ENCODE measurements at places on chromosomes 7 and 10.

DNA sequence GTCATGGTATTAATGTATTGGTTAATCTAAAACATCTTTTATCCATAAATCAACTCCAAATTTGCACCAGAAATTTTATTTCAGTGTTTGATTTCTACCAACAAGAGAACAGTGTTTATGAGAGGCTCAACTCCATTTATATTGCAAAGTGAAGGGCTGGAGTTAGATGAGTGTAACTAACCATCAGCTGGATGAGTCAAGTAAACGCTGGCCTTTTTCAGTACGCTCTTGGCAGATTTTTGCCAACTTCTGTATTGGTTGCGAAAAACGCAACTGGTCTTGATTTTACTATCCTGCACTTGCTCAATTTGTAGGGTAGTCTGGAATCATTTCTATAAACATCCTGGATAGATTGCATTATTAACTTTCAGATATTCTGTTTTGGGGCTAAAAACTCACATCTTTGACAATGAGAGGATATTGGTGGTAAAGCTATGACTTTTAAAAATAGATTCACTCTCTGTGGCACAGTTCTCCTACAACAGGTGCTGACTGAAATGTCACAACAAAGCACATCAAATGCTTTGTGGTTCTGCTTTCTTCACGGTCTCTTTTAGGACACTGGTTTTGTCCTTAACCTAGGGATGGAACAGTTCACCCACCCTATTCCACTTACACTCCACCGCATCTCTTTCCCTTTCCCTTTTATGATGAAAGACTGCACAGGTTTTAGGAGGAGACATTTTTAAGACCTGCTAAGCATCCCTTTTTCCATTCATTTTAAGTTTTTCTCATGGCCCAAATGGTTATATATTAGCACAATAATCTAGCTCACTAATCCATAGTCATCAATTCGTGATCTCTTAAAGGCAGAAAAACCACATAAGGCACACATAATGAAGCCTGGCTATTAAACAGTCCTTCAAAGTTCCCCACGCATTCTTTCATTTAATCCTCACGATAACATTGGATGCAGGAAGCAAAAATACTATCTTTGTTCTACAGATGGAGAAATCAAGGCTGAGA is 12.8 kb downstream of the CACNA2D1 start:
- no peaks in the 10 kb centered on the region for H3K4me1 ChIP-seq
- no peaks in the 10 kb centered on the region for H3K27me3 ChIP-seq
- no peak overlapping the region for H3K27ac ChIP-seq
- no peak for DNase-seq
- H3K36me3 ChIP-seq, result no peaks in the 10 kb centered on the region
- no peak overlapping the region for H3K4me3 ChIP-seq

- H3K36me3 ChIP-seq, result no peaks in the 10 kb centered on the region
- DNase-seq, result no peak
- H3K4me1 ChIP-seq, result peaks cover 19% of the 10 kb centered on the region
- H3K27ac ChIP-seq, result peak overlapping the region; percentile 47
- no peaks in the 10 kb centered on the region for H3K27me3 ChIP-seq
Observed at GRCh38 chr7:138934367-138934766, 46.8 kb downstream of the KIAA1549 start.

GRCh38 chr7:47786557-47787248 is 161.6 kb downstream of the PKD1L1 start:
- no peaks in the 10 kb centered on the region for H3K36me3 ChIP-seq
- H3K4me3 ChIP-seq, result no peak overlapping the region
- H3K4me1 ChIP-seq, result peaks cover 10% of the 10 kb centered on the region
- no peak for DNase-seq

- H3K4me1 ChIP-seq, result no peaks in the 10 kb centered on the region
- no peak overlapping the region for H3K4me3 ChIP-seq
Observed at GRCh38 chr7:11607686-11608085, 224.3 kb downstream of the THSD7A start.

- no peaks in the 10 kb centered on the region for H3K27me3 ChIP-seq
- H3K36me3 ChIP-seq, result no peaks in the 10 kb centered on the region
- H3K4me1 ChIP-seq, result no peaks in the 10 kb centered on the region
- no peak for DNase-seq
- no peak overlapping the region for H3K27ac ChIP-seq
Observed at GRCh38 chr7:112058686-112059085, 147.5 kb downstream of the DOCK4 start.

DNA sequence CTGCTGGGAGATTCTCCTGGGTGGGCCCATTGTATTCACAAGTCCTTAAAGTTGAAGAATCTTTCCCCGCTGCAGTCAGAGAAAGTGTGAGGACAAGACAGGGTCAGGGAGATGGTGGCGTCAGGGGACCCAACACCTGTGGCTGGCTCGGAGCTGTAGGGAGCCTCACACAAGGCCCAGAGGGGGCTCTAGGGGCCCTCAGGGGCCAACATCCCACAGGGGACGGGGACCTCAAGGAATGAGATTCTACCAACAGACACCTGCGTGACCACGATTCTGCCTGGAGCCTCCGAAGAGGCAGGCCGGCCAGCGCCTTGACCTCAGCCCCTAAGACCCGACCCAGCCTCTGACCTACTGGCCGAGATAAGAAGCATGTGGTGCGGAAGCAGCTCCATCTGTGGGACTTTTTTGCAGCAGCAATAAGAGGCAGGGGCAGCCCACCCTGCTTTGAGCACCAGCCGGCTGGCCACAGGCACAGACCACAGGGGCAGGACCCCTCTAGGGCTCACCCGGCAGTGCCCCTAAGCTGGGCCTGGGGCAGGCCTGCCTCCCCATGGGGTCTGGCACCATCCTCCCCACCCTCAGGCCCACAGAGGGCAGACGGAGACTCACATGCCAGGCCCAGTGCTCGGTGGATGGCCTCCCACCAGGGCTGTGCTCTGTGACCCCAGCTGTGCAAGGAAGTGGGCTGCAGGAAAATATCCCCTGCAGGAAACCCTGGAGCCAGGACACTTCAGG is 13.2 kb downstream of the RASGEF1A start:
- no peak for DNase-seq
- no peak overlapping the region for H3K27ac ChIP-seq
- peaks cover 13% of the 10 kb centered on the region for H3K4me1 ChIP-seq
- no peak overlapping the region for H3K4me3 ChIP-seq
- H3K36me3 ChIP-seq, result peaks cover 1% of the 10 kb centered on the region

GRCh38 chr10:130160775-130161174 is 24.6 kb downstream of the GLRX3 start:
- peaks cover 2% of the 10 kb centered on the region for H3K36me3 ChIP-seq
- H3K27ac ChIP-seq, result no peak overlapping the region
- no peak overlapping the region for H3K4me3 ChIP-seq
- no peaks in the 10 kb centered on the region for H3K4me1 ChIP-seq
- no peaks in the 10 kb centered on the region for H3K27me3 ChIP-seq

DNA sequence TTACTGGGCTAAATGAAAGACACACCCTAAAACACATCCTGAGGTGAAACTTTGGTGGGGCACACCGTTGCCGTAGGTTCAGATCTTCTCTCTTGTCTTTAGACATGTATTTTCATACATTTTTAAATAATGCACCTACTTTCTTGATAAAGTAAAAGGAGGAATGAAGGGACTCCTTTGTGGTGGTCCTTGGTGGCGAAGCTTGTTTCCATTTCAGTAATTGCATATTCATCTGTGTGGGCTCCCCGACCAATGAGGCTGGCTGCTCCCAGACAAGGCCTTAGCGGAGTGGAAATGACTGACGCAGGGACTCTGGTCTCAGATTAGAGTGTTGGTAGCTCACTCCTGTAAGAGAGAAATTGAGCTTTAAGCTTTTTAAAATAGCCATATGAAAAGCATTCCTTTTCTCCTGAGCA is 815 bp downstream of the CCSER2 start:
- H3K27me3 ChIP-seq, result no peaks in the 10 kb centered on the region
- peak; percentile 67 for DNase-seq
- no peaks in the 10 kb centered on the region for H3K36me3 ChIP-seq
- peaks cover 8% of the 10 kb centered on the region for H3K4me1 ChIP-seq

DNA sequence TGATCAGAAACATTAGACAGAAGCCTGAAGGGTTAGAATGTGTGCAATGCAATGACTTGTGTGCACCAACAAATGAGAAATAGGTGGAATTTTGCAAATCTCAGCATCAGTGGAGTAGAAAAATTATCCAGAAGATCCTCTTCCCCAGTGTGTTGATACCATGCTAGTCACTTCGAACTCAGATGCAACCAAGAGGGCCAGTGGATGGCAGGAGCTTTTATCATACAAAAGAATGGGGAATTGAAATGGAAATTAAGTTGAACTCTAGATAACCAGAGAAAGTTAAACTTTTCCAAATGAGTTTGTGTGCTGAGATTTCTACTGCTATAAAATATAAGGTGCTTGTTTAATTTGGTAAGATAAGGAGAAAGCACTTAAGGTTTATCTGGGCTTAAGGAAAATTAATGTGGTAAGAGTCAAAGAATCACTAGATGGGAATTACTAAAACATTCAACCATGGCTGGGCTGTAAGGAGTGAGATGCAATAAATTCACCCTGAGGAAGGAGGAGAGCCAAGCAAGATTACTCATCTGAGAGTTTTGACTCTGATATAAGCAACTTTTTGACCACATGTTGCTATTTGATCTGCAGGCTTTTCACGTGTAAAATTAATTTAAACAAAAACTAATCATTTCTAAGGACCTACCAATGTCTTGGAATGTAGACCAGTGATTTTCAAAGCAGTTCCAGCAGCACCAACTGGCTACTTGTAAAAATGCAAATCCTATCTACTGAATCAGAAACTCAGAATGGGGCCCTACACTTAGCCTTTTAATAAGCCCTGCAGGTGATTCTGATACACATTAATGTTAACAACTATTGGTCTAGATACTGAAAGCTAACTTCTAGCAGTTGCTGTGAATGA is 113.2 kb downstream of the CDC14C start:
- H3K4me3 ChIP-seq, result no peak overlapping the region
- no peak overlapping the region for H3K27ac ChIP-seq
- DNase-seq, result no peak
- no peaks in the 10 kb centered on the region for H3K4me1 ChIP-seq

DNA sequence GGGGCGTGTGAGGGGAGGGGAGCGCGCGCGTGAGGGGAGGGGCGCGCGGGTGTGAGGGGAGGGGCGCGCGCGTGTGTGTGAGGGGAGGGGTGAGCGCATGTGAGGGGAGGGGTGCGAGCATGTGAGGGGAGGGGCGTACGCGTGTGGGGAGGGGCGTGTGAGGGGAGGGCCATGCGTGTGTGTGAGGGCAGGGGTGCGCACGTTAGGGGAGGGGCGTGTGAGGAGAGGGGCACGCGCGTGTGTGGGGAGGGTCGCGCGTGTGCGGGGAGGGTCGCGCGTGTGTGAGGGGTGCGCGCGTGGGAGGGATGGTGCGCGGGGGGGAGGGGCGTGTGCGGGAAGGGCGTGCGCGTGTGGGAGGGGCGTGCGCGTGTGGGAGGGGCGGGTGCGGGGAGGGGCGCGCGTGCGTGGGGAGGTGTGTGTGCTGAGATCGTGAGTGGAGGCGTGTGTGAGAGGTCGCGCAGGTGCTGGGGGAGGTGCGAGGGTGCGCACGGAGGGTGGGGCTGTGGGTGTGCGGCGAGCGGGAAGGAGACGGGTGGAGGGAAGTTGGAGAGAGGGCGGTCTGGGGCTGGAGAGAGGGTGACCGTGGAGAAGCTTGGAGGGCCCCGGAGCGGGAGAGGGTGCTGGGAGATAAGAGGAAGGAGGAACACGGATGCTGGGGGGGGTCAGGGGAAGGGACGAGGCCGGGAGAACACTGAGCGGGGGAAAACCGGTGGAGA is 19.7 kb downstream of the MXI1 start:
- DNase-seq, result peak; percentile 38
- peak overlapping the region; percentile 83 for H3K4me3 ChIP-seq
- peaks cover 4% of the 10 kb centered on the region for H3K36me3 ChIP-seq
- peak overlapping the region; percentile 96 for H3K27ac ChIP-seq
- peaks cover 18% of the 10 kb centered on the region for H3K4me1 ChIP-seq
- no peaks in the 10 kb centered on the region for H3K27me3 ChIP-seq

GRCh38 chr7:40733114-40733513 is 598.3 kb downstream of the SUGCT start:
- no peak for DNase-seq
- no peaks in the 10 kb centered on the region for H3K27me3 ChIP-seq

GRCh38 chr10:100600218-100600617 is 64.5 kb downstream of the HIF1AN start:
- H3K27me3 ChIP-seq, result no peaks in the 10 kb centered on the region
- H3K36me3 ChIP-seq, result no peaks in the 10 kb centered on the region
- H3K4me1 ChIP-seq, result no peaks in the 10 kb centered on the region
- no peak overlapping the region for H3K4me3 ChIP-seq
- no peak overlapping the region for H3K27ac ChIP-seq

- H3K4me1 ChIP-seq, result no peaks in the 10 kb centered on the region
- H3K27me3 ChIP-seq, result no peaks in the 10 kb centered on the region
- H3K36me3 ChIP-seq, result peaks cover 30% of the 10 kb centered on the region
- no peak overlapping the region for H3K4me3 ChIP-seq
- no peak overlapping the region for H3K27ac ChIP-seq
- no peak for DNase-seq
Observed at GRCh38 chr7:21903020-21903786, 42.5 kb downstream of the CDCA7L start.

- H3K4me1 ChIP-seq, result peaks cover 31% of the 10 kb centered on the region
- H3K27ac ChIP-seq, result no peak overlapping the region
- peaks cover 84% of the 10 kb centered on the region for H3K36me3 ChIP-seq
- no peaks in the 10 kb centered on the region for H3K27me3 ChIP-seq
- H3K4me3 ChIP-seq, result no peak overlapping the region
- DNase-seq, result no peak
Observed at GRCh38 chr10:97757471-97757870, 14.3 kb downstream of the SFRP5 start.

GRCh38 chr7:83520726-83521125 is 128.2 kb downstream of the SEMA3E start:
- H3K27ac ChIP-seq, result no peak overlapping the region
- no peaks in the 10 kb centered on the region for H3K27me3 ChIP-seq
- H3K4me1 ChIP-seq, result no peaks in the 10 kb centered on the region

DNA sequence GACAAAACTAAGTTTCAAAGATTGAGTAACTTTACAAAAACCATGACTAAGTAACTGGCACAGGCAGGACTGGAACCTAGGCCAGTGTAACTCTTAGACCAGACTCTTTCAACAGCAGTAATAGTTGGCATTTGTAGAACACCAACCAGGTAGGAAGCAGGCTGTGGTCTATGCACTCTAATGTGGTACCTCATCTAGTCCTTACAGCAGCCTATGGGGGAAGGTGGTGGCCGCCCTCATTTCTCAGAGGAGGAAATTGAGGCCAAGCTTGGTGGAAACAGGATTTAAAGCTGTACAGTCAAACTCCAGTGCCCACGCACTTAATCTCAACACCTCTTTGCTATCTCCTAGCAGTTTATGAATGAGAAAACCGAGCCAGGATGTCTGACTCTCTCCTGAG is 165.4 kb upstream of the LRGUK start:
- no peaks in the 10 kb centered on the region for H3K36me3 ChIP-seq
- H3K4me3 ChIP-seq, result no peak overlapping the region
- no peaks in the 10 kb centered on the region for H3K27me3 ChIP-seq
- no peak for DNase-seq
- no peak overlapping the region for H3K27ac ChIP-seq

GRCh38 chr10:1374511-1375345 is 318.5 kb downstream of the WDR37 start:
- no peak for DNase-seq
- peaks cover 27% of the 10 kb centered on the region for H3K4me1 ChIP-seq
- H3K36me3 ChIP-seq, result peaks cover 9% of the 10 kb centered on the region
- no peak overlapping the region for H3K27ac ChIP-seq
